ENCODE measurements at places on chromosomes 1 and 21.

DNA sequence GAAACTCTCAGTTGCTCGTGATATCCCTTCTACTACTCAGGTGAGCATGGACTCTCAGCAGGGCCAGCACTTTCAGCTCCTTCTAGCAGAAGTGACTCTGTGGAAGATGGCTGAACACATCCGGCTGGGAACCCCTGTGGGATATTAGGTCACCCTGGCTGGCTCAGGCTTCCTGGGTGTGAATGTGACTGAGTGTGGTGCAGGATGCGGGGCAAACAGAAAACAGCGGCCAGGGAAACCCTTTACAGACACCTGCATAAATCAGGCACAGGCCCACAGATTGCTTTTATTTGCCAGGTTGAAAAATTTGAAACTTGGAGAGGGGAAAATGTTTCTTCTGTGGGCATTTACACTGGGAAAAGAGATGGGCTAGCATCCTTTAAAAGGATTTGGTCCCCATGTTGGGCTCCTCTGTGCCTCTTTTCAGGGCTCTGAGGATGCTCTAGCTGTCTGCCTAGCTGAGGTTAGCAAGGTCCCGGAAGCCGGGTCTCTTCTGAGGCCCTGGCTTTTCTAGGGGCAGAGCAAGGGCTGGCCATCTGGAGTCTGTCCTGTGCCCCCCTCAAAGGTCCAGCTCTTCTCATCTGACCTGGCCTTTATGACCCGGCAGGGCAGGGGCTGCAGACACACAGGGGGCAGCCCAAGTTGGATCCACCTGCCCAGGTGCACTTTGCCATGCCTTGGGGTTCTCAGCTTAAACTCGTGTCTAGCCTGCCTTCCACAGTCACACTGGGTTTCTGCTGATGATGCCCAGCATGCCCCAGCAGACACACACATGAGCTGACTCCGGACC is 243.0 kb downstream of the SIPA1L2 start:
- DNase-seq: no peak

DNA sequence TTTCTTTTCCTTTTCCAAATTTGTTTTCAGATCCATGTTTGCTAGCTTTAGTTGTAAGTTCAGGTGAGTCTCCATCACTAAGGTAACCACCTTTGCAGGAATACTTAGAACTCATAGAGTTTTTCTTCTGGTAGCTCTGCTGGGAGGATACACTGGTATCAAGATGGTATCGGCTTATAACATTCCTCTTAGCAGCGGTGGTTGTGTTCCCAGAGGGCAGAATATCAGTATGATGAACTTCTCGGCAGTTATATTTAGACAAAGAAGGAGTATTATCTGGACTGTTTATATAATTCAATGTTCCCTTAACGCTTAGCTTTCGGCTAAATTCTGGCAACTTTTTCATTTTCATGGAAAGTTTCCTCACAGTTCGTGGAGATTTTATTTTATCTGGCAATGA is 18.1 kb downstream of the SYDE2 start:
- DNase-seq: no peak

DNA sequence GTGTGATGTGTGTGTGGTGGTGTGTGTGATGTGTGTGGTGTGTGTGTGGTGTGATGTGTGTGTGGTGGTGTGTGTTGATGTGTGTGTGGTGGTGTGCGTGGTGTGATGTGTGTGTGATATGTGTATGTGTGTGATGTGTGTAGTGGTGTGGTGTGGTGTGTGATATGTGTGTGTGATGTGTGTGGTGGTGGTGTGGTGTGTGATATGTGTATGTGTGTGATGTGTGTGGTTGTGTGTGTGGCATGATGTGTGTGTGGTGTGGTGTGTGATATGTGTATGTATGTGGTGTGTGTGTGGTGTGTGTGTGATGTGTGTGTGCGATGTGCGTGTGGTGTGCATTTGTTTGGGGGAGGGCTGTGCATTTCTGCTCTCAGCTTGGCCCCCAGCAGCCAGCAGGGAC is 7.1 kb upstream of the PCBP3 start:
- no peak for DNase-seq

- DNase-seq: no peak
Measured at GRCh38 chr21:42965211-42965560, 9.2 kb upstream of the PKNOX1 start.

DNA sequence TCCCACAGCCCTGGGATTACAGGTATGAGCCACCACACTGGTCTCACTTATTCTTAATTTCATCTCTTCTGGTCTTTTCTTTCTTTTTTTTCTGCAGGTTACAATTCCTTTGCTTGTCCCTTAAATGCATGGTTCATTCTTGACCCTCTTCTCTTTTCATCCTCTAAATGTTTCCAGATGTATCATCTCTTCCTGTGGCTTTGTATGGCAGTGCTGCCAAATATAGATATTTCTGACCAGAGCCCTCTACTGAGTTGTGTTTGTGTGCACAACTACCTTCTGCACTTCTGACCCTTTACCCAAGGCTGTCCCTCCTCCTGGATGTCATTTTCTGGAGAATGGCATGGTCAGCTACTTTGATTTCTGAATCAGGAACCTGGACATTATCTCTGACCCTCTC is 32.5 kb downstream of the OLFML3 start:
- DNase-seq: no peak

DNA sequence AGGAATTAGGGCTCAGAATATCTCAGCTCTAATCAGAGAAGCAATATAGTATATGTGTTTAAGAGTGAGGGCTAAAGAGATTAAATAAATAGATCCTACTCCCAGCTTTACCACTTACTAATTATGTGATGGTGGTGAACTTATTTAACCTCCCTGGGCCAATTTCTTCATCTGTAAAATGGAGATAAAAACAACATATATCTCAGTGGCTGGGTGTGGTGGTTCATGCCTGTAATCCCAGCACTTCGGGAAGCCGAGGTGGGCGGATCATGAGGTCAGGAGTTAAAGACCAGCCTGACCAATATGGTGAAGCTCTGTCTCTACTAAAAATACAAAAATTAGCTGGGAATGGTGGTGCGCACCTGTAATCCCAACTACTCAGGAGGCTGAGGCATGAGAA is 135.2 kb downstream of the SLC44A5 start:
- no peak for DNase-seq

DNA sequence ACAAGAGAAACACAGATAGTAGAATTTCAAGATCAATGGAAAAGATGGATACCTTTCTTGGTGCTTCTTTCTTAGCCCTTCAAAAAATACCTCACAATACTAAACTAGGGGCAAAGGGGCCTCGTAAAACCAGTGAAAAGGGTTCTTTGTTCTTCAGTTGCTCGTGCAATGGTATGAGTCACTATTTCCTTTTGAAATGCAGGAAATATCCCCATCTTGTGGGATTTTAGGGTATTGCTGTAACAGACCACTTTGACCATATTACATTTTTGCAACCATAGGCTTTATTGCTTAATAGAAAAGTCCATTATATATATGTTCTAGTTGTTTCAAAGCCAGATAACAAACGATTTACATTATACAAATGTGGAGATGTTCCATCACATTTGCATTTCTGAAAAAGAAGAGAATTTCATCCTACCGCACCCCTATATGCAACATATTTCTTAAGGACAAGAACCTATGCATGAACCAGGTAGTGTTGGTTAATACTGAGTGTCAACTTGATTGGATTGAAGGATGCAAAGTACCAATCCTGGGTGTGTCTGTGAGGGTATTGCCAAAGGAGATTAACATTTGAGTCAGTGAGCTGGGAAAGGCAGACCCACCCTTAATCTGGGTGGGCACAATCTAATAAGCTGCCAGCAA is 88.6 kb upstream of the PKN2 start:
- peak; percentile 45 for DNase-seq

GRCh38 chr1:8821084-8821483 is 3.6 kb upstream of the RERE start:
- DNase-seq: no peak

GRCh38 chr1:45032837-45033236 is 20.8 kb downstream of the UROD start:
- no peak for DNase-seq

- DNase-seq: no peak
Measured at GRCh38 chr1:247378334-247379073, 37.5 kb upstream of the NLRP3 start.

DNA sequence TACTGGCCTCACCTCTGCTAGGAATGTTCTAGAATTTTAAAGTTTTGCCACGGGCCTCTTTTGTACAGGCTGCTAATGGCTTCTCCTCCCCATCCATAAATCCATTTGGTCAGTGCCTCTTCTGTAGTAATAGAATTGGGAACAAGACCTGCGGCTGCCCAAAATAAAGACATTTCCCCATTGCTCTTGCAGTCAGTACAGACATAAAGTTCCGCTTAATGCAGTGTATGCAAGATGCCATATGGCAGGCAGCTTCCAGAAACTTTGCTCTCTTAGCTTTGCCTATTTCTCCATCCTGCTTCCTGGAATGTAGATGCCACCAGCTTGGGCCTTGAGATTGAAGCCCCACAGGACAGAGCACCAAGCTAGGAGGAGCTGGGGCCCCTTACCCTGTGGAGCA is 3.7 kb upstream of the SLC2A5 start:
- DNase-seq: no peak

DNA sequence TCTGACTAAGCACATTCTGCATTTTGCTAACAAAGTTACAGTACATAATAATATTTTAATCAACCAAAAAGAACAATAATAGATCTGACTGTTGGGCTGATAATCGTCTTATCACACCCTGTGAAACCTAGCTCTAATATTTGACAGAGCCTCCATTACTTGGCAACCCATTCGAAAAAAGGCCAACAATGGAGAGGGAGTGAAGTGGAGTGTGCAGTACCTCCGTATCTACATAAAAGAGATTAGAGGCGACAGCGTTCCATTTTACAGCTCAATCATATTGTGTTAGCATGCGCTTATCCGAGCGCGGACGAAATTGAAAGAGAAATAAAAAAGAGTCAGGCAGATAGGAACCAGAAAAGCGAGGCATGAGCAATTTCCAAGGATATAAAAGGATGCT is 137.3 kb upstream of the USH2A start:
- DNase-seq: peak; percentile 28

- no peak for DNase-seq
Measured at GRCh38 chr1:243438815-243439214, 183.0 kb downstream of the SDCCAG8 start.

GRCh38 chr1:202170726-202171125 is 10.3 kb upstream of the PTPN7 start:
- no peak for DNase-seq

Data from HAP-1 (cell line).